ENCODE measurements at places on chromosomes 12 and 14. TPM values are rescaled to one million over a fixed set of nuclear protein-coding genes. Genes with fewer than 3 reads are reported as not detected.

ISCA2 gene
- total RNA-seq: 38.7 TPM

ALG10 gene
- 3.1 TPM for total RNA-seq

PPTC7 gene
- total RNA-seq: 11.8 TPM

CLEC9A gene
- not detected for total RNA-seq

CHST11 gene
- total RNA-seq: 23.6 TPM

RNASE7 gene
- not detected for total RNA-seq

AICDA gene
- total RNA-seq: 0.31 TPM

DPPA3 gene
- total RNA-seq: not detected

ISCU gene
- total RNA-seq: 101 TPM

NEUROD4 gene
- total RNA-seq: not detected

AMIGO2 gene
- 106 TPM for total RNA-seq

PROX2 gene
- total RNA-seq: not detected

STXBP6 gene
- 2.0 TPM for total RNA-seq

SIX4 gene
- 3.8 TPM for total RNA-seq

RNASE2 gene
- not detected for total RNA-seq

Data from A549 treated with ZK216348 at 1 μM for 4 hours (cell line).